Panc1 (cell line): ENCODE measurements at places on chromosomes 12 and 14.

GRCh38 chr14:49770212-49770817 is 2.4 kb downstream of the KLHDC2 start:
- DNase-seq = no peak

DNA sequence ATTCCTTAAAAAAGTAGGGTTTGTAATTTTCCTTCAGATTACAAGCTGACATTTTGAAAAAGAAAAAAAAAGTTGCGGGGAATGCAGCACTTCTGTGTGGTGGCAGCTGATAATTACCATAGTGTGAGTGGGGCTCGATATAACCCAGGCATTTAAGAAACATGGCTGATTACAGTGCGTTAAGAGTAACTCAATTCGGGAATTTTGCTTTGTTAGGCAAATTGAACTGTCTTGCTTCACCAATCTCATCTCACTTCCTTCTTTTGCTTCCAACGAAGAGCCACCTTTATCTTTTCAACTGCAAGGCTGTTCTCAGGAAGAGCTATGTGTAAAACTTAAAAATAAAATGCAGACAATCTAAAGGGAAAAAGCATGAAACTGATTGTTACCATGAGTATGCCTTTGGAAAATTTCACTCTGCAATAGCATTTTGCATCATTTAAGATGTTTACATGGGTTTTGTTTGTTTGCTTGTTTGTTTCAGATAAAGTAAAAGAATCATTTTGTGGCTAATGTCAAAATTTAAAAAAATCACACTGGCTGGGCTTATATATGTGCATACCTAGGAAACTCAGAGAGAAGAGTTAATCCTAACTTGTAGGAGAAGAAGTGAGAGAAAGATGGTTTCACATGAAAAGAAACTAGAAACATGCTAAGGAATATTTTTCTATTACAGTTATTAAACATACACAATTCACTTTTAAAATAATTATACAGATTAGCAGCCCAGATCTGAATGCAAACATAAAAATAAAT is 295.9 kb upstream of the ATP2B1 start:
- DNase-seq = no peak

DNA sequence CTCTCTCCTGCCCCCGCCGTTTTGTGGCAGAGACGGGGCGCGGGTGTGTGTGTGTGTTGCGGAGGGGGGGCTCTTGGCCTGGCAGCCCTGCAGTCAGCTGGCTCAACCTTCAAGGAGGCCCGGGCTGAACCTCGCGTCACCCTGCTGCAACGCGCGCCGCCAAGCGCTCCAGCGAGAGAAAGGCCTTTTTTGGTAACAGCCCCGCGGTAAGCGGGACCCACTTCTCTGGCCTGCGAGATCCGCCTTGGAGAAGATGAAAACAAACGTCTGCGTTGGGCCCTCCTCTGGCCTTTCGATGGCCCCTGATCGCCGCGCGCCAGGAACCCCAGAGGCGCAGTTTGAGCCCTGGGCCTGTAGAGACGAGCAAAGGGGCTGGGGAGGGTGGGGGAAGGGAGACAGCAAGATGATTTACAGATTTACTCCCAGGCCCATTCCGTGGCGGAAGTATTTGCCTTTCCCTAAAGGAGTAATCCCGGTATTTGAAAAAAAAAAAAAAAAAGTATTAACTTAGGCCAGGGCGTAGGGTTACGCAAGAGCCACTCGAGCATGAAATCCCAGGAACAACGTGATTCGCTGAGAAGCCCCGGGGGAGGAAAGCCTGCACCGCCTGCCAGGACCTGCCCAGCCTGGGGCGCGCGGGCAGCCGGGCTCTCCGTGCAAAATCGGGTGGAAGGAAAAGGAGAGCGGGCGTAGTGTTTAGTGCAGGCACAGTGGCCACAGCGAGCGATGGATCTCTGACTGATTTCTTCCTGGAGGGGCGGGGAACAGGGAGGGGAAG is 4.5 kb upstream of the IRF2BPL start:
- no peak for DNase-seq

DNA sequence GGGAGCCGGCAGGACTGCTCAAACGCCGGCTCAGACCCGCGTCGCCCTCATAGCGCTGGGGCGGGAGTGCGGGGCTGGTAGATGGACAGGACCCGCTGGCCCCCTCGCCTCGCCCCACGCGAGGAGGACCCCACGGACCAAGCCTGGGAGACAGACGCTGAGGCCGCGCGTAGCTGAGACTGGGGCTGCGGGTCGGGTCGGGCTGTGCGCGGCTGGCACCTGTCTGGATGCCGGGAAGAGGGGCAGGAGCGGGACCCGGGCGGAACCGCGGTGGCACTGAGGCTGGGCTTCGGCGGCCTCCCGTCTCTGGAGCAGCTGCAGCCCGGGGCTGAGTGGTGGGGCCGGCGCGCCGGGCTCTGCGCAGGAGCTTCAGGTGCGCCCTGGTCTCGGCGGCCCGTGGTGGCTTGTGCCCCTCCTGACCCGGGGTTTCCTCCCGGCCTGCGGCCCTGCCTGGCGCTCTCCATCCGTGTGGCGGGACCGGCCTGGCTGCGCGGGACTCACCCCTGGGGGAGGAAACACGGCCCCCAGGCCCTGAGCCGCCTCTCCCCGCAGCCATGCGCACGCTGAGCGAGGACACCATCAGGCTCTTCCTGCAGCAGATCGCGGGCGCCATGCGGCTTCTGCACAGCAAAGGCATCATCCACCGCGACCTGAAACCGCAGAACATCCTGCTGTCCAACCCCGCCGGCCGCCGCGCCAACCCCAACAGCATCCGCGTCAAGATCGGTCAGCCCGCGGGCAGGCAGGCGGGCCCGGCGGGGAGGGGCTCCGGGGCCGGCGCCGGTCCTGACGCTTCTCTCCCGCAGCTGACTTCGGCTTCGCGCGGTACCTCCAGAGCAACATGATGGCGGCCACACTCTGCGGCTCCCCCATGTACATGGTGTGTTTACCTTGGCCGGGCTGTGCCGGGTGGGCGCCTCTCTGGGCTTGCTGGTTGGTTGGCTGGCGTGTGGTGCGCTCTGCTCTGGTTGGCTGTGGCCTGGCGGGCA is 14.0 kb downstream of the ULK1 start:
- DNase-seq = no peak

DNA sequence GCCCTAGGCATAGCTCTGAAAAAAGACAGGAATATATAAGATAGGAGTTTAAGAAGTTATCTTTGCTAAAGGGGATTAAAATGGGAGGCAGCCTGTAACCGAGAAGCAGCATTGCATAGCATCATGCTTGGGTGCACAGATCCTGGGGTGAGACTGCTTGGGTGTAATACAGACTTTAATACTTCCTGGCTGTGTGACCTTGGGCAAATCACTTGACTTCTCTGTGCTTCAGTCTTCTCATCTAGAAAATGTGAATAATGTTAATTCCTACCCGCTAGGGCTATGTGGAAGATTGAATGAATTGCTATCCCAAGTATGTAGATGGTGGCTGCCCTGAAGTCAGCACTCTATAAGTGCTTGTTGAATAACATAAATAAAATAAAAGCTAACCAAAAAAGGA is 204.5 kb downstream of the TMEM132C start:
- no peak for DNase-seq

DNA sequence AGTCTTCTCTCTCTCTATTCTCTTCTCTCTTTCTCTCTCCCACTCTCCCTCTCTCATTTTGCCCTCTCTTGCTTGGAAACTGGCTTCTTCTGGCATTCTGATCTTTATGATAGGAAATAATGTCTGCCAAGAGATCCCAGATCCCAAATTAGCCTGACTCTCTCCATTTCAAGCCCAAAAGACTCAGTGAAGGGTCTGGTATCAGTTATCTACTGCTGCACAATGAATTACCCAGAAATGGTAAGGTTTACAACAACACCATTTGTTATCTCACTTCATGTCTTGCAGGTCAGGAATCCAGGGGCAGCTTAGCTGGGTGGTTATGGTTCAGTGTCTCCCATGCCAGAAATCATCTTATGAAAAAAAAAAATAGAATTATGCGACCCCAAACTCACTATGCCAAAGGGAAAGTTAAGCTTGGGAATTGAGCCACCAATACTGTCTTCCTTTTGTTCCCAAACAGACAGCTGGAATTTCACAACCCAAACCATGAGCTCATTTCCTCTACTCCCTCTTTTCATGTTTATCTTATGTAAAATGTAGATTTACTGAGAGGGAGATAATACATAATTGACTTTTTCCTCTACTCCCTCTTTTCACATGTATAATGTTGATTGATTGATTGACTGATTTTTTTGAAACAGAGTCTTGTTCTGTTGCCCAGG is 67.8 kb upstream of the FICD start:
- no peak for DNase-seq

DNA sequence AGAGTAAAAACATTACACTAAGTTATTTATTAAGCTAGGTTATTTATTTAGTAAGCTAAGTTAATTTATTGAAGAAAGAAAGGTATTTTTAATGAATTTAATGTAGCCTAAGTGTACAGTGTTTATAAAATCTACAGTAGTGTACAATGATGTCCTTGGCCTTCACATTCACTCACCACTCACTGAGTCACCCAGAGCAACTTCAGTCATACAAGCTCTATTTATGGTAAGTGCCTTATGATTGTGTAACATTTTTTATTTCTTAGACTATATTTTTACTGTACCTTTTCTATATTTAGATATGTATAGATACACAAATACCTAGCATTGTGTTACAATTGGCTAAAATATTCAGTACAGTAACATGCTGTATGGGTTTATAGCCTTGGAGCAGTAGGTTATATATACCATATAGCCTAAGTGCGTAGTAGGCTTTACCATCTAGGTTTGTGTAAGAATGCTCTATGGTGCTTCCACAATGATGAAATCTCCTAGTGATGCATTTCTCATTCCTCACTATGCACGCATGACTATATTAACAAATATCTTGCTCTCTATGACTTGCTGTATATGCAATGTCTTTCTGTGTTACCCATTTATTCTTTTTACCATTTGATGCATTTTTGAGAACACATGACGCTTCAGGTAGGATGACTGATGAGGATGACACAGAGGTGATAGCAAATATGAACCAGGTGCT is 309.6 kb upstream of the ATXN7L3B start:
- DNase-seq = no peak

DNA sequence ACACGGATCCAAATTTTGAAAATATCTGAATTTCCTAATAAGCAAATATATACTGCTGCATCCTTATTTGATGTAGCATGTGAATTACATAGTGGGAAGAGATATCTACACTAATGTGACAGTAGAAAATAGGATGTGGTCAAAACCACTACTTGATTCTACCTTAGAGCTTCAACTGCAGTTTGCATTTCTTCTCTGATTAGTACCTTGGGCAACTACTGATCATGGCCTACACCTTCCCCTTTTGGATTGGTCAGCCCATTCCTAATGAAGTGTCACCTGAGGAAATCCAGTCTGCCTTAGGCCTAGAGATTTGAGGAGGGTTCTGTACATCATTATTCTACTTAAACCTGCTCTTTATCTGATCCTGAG is 10.7 kb downstream of the LLPH start:
- DNase-seq = no peak

DNA sequence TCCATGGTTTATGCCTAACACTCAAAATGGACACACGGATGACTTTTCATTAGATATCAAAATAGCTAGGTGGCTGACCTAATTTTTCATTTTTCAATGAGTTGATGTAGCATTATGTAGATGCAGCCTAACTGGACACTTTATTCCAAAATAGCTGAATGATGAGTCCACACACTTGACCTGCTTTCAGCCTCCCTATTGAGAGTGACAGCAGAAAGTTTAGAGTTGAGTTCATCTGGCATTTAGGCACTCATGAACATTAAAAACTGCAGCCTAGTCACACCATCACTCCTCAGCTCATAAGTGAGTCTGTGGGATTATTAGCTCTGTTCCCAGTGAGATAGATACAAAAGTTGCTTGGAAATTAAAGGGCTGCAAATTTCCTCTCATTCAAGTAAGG is 307.3 kb upstream of the PRKD1 start:
- no peak for DNase-seq

GRCh38 chr14:99685596-99685995 is 1.5 kb downstream of the CYP46A1 start:
- no peak for DNase-seq

DNA sequence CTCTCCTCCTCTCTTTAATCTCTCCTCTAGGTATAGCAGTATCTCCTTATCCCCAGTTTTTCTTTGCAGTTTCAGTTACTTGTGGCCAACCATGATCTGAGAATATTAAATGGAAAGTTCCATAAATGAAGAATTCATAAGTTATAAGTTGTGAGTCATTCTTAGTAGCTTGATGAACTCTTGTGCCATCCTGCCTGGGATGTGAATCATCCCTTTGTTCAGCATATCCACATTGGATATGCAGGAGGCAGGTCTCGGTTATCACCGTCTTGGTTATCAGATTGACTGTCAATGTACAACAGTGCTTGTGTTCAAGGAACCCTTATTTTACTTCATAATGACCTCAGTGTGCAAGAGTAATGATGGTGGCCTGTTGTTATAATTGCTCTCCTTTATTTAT is 134.0 kb downstream of the TMEM117 start:
- no peak for DNase-seq

- no peak for DNase-seq
Observed at GRCh38 chr12:16327963-16328362, 19.5 kb upstream of the MGST1 start.

DNA sequence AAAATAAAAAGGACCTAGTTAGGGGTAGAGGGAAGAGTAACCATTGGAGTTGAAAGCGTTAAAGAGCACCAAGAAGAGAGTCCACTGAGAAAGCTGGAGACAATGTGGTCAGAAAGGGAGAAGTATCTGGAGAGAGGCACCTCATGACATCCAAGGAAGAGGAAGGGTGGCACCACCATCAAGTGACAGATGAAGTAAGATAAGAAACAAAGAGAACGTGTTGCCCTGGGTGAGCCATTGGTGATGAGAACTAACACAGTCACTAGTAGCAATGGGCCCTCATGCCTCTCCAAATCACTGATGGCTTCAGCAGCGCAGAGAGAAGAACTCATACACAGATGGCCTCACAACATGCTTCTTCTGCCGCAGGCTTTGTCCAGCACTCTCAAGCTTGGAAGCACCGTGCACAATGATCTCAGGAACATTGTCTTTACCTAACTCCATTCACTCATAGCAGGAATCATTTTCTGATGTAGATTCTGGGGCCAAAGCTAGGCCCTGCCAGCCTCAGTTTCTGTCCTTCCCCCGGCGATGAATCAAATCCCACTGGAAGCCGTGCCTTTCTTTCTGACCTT is 252.9 kb downstream of the DPF3 start:
- DNase-seq = no peak

GRCh38 chr12:92543840-92544239 is 158.9 kb upstream of the PLEKHG7 start:
- no peak for DNase-seq

- DNase-seq = no peak
Observed at GRCh38 chr14:69553252-69553651, 21.4 kb downstream of the CCDC177 start.

DNA sequence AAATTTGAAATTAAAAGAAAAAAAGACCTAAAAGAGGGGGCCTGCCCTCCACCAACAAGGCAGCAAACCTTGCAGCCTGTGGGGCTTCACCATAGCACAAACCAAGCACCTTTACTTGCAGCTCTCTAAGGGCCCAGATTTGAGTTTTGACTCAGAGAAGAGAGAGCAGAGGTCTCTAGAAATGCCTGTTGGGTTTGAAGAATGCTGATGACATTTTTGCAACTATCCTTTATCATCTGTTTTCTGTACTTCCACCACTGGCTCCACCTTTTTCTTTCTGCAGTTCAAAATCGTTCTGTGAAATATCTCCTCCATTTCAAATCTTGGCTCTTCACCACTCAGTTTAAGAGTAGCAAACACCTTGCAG is 83.8 kb upstream of the HMGA2 start:
- DNase-seq = peak; percentile 1
